ENCODE measurements at places on chromosomes 7 and 10. TPM values are rescaled to one million over a fixed set of nuclear protein-coding genes. Genes with fewer than 3 reads are reported as not detected.

Gene CADPS2
- 50.4 TPM for total RNA-seq

Gene CELF2
- 43.2 TPM for total RNA-seq

Gene THNSL1
- 2.4 TPM for total RNA-seq

Gene NFE2L3
- total RNA-seq, result 4.3 TPM

Gene CALML5
- total RNA-seq, result 0.46 TPM

DNA sequence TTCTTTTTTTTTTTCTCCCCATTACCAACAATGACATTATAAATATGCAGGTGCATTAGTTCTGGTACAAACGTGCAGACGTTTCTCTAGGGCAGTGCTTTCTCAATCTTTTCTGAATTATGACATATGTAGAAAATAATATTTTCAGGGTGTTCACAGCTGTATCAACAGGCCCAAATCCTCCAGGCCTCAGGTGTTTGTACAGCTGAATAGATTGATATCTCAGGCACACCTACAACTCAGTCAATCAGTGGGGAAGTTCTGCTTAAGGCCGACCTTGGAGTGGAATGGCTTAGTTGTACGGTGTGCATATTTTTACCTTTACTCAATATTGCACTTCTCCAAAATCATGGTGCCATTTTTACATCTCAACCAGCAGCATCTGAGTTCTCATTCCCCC, 71.6 kb downstream of the CACNB2 start:
- no peaks in the 10 kb centered on the region for H3K27me3 ChIP-seq
- H3K4me1 ChIP-seq, result no peaks in the 10 kb centered on the region
- H3K27ac ChIP-seq, result no peak overlapping the region
- no peak for DNase-seq

- no peaks in the 10 kb centered on the region for H3K36me3 ChIP-seq
- DNase-seq, result peak; percentile 33
- H3K27ac ChIP-seq, result no peak overlapping the region
- H3K27me3 ChIP-seq, result no peaks in the 10 kb centered on the region
Observed at GRCh38 chr7:97835296-97836138, 36.7 kb downstream of the ASNS start.

- H3K36me3 ChIP-seq, result no peaks in the 10 kb centered on the region
- H3K4me3 ChIP-seq, result no peak overlapping the region
- no peaks in the 10 kb centered on the region for H3K4me1 ChIP-seq
- DNase-seq, result no peak
- H3K27ac ChIP-seq, result no peak overlapping the region
- no peaks in the 10 kb centered on the region for H3K27me3 ChIP-seq
Observed at GRCh38 chr10:78523453-78523852, 489.8 kb downstream of the RPS24 start.

DNA sequence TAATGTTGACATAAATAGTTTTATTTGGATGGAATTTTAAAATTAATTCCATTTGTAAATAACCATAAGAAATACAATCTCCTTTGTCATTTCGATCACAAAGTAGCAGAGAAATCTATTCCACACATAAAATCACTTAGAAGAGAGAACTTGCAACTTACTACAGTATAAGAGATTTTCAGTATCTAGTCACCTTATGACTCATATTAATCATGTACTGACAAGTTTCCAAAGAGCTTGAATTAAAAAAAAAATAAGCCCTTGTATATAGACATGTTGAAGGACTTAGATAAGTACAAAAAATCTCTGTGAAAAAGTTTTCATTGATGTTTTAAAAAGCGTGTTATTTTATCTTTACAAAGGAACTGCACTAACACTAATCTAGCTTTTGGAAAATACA, 207.1 kb upstream of the ETV1 start:
- no peaks in the 10 kb centered on the region for H3K36me3 ChIP-seq
- DNase-seq, result no peak
- H3K4me3 ChIP-seq, result no peak overlapping the region
- H3K27ac ChIP-seq, result no peak overlapping the region

DNA sequence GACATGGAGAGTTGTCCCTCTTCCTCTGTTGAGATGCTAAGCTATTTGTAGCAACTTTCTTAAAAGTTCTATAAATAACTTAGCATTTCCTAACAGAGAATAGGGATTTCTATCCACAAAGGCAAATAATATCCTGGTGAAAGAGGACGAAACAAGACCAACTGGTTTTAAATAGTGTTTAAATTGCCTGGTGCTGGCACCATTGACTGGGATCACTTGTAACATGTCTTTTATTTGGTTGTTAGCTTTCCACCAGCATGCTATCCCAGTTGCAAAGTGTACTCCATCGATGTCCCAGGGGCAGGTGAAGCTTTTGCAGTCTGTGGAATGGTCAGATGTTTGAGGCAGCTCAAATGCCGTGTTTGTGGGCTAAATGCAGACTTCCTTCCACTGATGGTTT, 3.7 kb downstream of the SUFU start:
- H3K4me3 ChIP-seq, result no peak overlapping the region
- peak overlapping the region; percentile 88 for H3K27ac ChIP-seq
- H3K27me3 ChIP-seq, result no peaks in the 10 kb centered on the region
- H3K36me3 ChIP-seq, result no peaks in the 10 kb centered on the region

- no peak for DNase-seq
- H3K27me3 ChIP-seq, result no peaks in the 10 kb centered on the region
- H3K36me3 ChIP-seq, result no peaks in the 10 kb centered on the region
- H3K27ac ChIP-seq, result no peak overlapping the region
Observed at GRCh38 chr10:17993361-17993760, 41.6 kb downstream of the SLC39A12 start.

DNA sequence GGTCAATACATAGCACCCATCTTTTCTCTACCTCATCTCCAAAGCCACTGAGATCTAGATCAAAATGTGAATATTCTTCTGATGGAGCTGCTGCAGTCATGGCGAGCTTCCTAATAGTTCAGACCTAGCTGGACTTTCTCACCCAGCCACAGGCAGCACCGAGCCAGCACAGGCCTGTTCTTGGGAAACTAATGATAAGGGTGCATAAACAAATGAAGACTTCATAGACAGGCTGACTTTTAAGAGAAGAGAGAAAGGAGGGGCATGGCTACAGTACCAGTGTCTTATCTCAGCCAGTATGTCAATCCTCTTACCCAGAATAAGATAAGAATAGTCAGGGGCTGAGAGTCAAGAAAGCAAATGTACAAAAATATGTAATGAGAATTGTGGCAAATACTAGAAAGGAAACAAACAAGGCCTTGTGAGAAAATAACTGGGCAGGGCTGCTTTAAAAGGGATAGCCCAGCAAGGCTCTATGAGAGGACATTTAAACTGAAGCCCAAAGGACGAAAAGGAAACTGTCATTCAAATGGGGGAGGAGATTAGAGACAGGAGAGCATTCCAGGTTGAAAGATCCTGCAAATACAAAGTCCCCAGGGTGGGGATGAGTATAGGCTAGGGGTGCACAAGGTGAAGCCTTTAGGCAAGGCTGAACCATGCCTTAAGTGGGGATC, 21.8 kb upstream of the CDK14 start:
- H3K4me1 ChIP-seq, result no peaks in the 10 kb centered on the region
- no peaks in the 10 kb centered on the region for H3K36me3 ChIP-seq
- DNase-seq, result no peak
- H3K4me3 ChIP-seq, result no peak overlapping the region

DNA sequence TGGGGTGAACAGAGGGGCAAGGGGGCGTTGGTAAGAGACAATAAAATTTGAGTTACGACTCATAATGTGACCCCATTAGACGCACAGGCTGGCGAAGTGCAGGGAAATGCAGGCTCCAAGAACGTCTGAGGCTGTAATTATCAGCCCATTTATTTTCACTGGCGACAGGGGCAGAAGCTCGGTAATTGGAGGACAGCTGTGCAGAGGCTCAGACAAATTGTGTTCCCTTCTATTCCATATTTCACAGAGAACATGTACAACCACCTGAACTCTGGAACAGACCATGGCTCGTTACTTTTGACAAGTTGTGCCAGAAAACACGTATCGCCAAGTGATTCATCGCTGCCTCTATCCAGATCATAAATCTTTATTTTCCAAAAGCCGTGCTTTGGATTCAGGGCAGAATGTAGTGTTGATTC, 137.3 kb upstream of the FRMD4A start:
- no peak overlapping the region for H3K4me3 ChIP-seq
- peak; percentile 33 for DNase-seq
- H3K27ac ChIP-seq, result no peak overlapping the region

- H3K4me1 ChIP-seq, result no peaks in the 10 kb centered on the region
- H3K27me3 ChIP-seq, result no peaks in the 10 kb centered on the region
- no peak for DNase-seq
- H3K4me3 ChIP-seq, result no peak overlapping the region
Observed at GRCh38 chr10:72080042-72080975, 8.0 kb downstream of the SPOCK2 start.

DNA sequence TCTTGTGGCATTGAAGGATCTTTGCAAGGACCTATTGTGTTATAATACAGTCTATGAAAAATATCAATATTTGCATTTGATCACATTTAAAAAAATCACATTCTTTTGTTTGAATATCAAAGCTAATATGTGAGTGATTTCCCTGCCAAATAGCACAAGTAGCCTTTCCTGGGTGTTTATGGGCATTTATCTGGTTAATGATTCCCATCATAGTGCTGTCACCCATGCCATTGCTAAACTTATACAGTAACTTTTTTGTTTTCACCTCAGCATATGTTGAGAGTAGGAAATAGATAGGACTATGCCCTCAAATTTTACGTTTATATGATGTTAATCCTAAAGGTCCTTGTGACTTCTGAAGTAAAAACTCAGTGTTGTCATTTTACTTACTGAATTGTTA, 136.9 kb downstream of the CFTR start:
- no peaks in the 10 kb centered on the region for H3K4me1 ChIP-seq
- H3K27me3 ChIP-seq, result no peaks in the 10 kb centered on the region
- H3K4me3 ChIP-seq, result no peak overlapping the region
- H3K36me3 ChIP-seq, result no peaks in the 10 kb centered on the region
- DNase-seq, result no peak

DNA sequence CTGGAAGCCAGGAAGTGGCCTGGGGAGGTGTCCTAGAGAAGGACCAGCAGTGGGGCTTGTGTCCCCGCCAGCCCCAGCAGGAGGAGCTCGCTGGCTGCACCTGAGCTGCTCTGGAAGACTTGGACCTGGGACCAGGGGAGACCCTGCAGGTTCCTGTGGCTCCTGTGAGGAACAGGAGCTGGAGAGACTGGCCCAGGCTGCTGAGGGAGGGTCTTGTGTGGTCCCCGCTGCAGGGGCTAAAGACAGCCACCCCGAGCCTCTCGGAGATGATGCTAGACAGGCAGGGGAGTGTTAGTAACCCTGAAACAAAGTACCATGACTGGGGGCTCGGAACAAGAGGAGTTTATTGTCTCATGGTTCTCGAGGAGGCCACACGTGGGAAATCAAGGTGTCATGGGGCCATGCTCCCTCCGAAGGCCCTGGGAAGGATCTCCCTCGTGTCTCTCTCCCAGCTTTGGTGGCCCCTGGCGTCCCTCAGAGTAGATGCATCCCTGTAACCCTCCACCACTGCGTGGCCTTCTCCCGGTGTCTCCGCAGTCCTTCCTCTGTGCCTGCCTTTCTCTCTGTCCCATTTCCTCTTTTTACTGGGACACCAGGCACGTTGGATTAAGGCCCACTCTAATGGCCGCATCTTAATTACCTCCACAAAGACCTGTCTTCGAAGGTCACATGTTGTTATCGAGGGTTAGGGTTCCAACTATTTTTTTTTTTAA, 348.4 kb downstream of the GLRX3 start:
- no peak overlapping the region for H3K4me3 ChIP-seq
- H3K27me3 ChIP-seq, result no peaks in the 10 kb centered on the region
- no peaks in the 10 kb centered on the region for H3K4me1 ChIP-seq
- no peak overlapping the region for H3K27ac ChIP-seq

GRCh38 chr7:47587351-47587750, 5.4 kb upstream of the TNS3 start:
- no peak for DNase-seq
- no peaks in the 10 kb centered on the region for H3K27me3 ChIP-seq
- H3K36me3 ChIP-seq, result no peaks in the 10 kb centered on the region
- H3K4me1 ChIP-seq, result no peaks in the 10 kb centered on the region
- H3K4me3 ChIP-seq, result no peak overlapping the region

DNA sequence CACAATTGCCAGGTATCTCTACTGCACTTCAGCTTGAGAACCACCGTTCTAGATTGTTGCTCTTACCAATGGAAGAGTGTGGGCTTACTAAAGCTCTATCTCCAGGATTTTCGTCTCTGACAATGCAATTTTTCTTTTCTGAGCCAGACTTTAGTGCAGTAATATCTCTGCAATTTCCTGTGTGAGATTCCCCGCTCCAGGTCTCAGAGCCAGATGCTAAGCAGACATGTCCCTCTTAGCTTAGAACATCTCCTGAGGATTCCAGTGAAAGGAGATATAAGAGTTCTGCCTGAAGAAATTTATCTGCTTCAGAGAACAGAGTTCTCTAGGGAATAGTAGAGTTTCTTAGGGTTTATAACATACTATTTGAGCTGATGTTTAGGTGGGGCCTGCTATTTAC, 82.0 kb downstream of the SND1 start:
- H3K4me1 ChIP-seq, result peaks cover 6% of the 10 kb centered on the region
- DNase-seq, result no peak
- no peak overlapping the region for H3K4me3 ChIP-seq
- no peaks in the 10 kb centered on the region for H3K27me3 ChIP-seq
- H3K36me3 ChIP-seq, result no peaks in the 10 kb centered on the region

DNA sequence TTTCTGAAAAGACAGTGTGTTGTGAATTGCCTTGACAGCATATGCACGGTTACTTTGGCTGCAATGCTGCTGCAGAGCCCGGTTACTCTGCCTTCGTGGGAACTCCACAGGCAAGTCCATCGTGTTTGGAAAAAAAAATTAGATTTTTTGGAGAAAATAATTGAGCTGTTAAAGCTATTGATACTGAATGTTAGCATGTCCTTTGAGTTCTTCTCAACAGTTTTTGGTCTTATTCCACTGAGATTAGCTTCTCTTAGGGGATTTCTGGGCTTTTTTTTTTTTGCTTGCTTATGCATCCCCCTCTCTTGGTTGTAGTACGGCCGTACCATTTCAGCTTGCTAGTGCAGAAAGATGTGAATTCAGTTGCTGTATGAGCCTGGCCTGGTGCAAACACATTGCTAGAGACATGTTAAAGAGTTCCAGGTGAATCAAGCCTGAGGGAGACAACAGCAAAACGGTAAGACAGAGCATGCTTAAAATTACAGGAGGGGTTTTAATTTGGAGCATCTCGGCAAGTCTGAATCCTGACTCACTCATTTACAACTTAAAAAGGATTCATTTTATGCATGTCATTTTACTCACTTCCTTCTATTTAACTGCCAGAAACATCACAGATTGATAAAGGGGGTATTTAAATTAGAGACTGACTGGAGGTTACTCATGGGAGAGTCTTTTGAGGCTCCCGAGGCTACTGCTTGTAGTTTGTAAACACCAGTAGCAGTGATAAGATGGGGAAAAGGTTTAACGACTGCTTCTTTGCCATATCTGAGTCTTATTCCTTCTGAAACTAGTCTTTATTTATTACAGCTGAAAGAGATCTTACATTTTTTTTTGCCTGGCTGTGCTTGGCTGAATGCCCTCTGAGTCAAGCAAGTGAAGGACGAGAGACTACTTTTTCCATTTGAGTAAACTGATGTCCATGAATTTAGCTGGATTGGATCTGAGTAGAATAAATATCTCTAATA, 113.7 kb downstream of the CDK14 start:
- no peak overlapping the region for H3K4me3 ChIP-seq
- no peak for DNase-seq
- peaks cover 9% of the 10 kb centered on the region for H3K4me1 ChIP-seq
- H3K36me3 ChIP-seq, result no peaks in the 10 kb centered on the region
- H3K27me3 ChIP-seq, result no peaks in the 10 kb centered on the region
- H3K27ac ChIP-seq, result no peak overlapping the region

Measured in prostate gland (tissue), 2 donors.